HuH-7.5 (cell line): ENCODE measurements at places on chromosomes 16 and 17.

GRCh38 chr16:56981729-56982271, 7.6 kb upstream of the NLRC5 start:
- DNase-seq = no peak

DNA sequence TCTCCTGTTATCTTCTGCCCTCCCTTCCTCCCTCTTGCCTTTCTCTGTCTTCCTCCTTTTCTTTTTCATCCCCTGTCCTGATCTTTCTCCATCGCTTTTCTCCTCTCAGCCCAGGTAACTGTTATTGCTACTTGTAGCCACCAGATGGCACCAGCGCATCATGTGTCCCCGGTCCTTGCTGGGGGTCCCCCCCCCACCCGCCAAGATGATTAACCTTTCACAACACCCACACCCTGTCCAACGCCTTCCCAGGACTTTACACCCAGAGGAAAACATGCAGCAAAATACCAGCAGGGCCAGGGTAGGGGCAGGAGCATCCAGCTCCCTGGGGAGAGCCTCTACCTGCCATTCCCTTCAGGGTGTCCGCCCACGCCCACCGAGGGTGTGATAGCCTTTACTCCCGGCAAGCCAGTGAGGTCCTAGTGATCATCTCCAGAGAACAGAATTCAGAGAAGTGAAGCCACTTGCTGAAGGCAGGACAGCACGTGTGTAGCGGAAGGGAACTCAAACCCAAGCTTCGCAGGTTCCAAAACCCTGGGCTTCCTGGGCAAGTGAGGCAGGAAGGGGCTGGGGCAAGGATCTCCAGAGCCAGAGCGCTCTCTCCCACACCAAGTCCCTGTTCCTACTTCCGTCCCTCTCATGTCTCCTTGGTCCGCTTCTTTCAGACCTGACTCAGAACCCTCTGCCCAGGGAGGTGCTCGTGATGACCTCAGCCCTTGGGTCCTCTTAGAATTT, 13.4 kb upstream of the TAC4 start:
- peak; percentile 65 for DNase-seq

GRCh38 chr17:65942592-65942991, 249.3 kb downstream of the CEP112 start:
- no peak for DNase-seq

GRCh38 chr17:33811004-33811760, 443.9 kb upstream of the CCL2 start:
- DNase-seq = no peak

DNA sequence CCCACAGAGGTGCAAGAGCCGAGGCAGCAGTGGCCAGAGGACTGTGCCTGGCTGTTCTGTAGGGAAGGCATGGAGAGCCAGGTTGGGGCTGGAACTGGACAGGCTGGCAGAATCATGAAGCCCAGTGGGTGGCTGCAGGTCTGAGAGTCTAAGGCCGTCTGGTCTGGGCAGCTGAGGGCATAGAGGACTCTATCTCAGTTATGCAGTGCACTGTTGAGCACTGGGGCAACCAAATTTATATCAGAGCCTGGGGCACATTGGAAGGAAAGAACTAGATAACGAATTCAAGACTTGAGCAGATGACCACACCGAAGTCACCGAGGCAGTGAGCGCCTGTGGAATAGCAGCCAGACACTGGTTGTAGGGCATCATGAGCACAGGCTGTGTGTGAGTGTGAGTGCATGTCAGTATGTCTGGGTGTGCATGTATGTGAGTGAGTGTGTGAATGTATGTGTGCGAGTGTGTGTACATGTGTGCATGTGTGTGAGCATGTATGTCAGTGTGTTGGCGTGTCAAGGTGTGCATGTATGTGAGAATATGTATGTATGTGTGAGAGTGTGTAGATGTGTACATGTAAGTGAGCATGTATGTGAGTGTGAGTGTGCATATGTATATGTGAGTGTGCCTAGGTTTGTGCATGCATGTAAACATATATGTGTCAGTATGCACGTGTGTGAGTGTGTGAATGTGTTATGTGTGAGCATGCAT, 37.0 kb downstream of the RGS9 start:
- no peak for DNase-seq

- DNase-seq = no peak
Measured at GRCh38 chr17:27807567-27808470, 7.5 kb upstream of the NOS2 start.

DNA sequence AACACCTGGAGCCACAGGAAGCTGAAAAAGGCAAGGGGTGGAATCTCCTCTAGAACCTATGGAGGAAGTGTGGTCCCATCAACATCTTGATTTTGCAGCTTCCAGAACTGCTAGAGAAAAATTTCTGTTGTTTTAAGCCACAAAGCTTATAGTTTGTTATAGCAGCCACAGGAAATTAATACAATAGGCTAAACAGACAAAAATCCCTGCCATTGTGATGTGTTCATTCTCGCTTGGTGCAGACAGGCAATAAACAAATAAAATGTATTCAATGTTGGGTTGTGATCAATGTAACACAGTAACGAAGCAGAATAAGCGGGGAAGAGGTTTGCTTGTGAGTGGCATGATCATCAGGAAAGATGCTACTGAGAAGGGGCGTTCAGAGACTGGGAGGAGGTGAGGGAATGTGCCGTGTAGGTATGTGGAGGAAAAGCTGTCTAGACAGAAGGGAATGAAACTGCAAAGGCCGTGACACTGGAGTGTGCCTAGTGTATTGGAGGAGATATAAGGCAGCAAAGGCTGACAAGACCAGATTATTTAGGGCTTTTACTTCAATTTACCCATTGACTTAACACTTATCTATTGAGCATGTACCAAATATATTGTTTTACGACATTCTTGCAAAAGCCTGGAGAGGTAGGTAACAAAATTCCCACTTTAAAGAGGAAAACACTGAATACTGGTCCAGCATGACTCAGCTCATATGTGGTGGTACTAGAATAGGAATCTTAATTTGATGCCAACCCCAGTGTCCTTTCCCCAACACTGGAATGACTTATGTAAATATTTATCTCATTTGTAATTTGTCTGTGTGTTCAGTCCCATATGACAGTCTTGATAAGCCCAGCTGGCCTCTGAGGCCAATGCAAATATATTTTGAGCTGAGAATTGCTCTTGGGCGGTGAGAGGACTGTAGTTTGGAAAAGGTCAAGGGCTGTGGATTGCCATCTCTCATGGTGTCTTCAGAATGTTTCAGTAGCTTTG, 375.9 kb downstream of the CDH13 start:
- no peak for DNase-seq

GRCh38 chr16:88662222-88662842, 559 bp downstream of the MVD start:
- no peak for DNase-seq

DNA sequence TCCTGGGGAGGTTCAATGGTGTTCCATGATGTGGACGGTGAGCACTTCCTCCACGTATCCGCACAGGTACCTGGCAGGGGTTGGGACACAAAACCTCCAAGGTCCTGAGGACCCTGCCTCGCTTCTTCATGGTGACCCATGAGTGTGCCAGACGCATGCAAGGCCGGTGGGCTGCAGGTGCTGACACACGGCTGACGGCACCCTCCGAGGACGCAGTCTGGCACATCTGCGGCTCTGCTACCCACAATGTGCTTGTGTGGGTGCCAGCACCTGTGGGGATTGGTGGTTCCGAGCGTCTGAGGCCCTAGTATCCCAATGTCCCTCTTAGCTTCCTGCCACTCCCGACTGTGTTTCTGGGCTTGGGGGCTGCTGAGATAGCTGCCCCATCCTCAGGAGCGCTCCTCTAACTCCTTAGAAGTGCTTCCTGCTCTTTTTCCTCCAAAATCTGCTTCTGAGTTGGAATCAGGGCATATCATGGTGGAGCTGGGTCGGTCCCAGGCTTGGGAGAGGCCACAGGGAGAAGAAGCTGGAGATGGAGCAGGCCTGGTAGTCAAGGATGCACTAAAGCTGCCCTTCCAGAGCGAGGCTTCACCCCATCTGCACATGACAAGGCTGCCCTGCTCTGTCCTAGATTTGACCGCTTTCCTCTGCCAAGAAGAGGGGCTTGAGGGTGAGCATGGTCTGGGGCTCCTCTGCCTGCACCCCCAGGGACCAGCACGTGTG, 1.6 kb downstream of the CYGB start:
- DNase-seq = no peak

- no peak for DNase-seq
Measured at GRCh38 chr16:74030000-74030706, 266.5 kb upstream of the PSMD7 start.

DNA sequence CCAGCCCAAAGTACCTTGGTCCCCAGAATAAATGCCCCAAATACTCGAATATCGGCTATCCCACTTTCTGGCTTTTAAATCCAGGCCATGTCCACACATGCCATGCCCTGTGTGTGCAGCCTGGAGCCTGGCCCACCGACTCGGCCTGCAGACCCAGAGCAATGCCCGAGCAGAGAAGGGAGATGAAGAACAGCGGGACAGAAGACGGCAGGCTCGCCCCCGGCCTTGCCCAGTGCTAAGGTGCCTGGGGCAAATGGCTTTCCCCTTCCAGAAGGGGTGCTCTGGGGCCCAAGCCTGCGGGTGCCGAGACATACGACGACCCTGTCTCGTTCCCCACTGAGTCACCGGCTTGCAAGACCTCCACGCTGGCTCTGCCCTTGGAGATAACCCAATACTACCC, 8.0 kb downstream of the CLUH start:
- DNase-seq = no peak

DNA sequence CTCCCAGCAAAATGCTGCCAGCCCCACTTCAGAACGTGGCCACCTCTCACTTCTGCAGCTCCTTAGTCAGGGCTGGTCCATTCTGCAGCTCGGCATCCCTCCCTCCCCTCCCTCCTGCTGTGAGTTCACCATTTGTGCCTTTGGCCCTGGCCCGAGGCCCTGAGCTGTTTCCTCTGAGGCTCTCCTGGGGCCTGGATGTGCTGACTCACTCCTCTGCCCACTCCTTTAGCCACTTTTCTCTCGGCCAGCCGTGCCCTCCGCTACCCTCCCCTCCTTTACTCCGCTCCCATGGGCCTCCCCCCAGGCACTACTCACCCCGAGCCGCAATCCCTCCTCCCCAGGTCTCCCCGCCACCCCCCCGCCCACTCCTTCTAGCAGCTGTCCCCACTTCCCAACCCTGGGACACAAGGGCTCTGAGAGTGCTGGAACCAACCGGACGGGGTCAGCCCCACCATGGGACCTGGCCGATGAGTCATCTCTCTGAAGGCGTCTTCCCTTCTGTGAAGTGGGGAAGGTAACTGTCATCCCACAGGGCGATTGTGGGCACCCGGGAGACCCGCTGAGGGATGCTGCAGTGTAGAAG, 11.5 kb downstream of the KCNG4 start:
- peak; percentile 59 for DNase-seq

DNA sequence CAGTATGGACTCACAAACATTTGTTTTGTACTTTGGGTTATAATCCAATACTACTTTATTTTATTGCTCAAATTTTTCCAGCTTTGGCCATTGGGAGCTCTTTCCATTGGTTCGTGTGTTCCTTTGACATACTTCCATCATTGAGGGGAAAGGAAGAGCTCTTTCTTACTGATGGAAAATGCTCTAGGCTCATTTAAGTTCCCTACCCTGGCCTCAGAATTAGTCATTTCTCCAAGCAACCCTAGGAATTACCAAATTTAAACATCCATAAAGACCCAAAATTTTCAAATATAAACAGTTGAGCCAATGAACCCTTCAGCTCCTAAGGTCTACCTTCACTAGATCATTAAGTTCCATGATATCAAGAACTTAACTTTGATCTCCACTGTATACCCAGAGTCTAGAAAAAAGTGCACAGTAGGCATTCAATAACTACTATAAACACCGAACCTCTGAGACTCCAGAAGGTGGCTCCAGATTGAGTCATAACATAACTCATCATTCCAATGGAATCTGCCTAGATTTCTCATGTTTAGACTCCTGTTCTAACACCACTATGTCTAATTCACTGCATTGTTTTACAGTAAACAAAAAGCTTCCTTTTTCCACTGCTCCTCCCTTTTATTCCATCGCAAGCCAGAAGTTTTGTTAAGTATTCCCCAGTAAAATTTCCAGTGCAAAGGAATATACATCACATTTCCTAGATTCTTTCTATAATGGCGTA, 39.0 kb downstream of the SMURF2 start:
- no peak for DNase-seq

- no peak for DNase-seq
Measured at GRCh38 chr17:17672453-17673368, 8.5 kb upstream of the RAI1 start.

DNA sequence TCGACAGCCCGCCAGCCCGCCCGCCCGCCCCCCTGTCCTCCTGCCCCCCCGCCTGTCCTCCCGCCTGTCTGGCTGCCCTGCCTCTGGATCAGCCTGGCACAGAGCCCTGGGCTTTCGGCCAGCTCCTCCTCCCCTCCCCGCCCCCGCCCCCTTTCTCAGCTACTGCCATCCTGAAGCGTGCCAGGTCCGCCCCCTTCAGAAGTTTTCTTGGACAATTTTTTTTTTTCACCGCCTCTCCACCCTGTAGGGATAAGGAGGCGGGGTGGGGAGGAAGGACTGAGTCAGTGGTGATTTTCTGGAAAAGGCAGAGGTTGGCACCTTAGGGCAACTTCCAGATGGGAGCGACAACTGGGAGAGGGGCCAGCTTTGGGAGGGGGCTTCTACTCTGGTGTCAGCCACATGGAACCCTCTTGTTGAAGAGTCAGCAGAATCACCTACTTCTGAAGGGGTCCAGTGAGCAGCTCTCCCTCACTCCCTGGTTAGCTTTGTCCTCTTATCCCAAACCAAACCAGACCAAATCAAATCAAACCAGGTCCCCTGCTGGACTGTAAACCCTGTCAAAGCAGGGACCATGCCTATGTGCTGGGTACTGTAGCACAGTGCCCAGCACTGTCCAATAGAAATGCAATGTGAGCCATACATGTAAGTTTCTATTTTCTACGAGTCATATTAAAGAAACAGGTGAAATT, 19.7 kb downstream of the IGF2BP1 start:
- DNase-seq = no peak

DNA sequence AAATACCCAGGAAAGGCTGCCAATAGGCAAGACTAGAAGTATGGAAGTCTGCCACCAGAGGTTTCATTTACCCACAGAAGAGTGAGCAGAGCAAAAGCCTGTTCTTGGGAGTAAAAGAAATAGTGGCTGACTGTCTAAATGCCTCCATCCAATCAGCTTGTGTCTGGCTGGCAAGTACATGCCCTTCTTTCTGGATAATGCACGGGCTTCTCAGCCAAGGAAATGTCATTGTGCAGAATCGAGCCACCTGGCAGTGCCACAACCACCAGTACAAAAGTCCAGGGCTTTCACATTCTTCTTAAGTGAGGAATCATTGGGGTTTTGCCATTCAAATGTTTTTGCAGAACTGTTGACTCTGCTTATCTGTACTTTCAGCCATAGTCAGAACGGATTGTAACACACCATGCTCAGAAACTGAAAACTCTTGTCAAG, 10.1 kb upstream of the ERCC4 start:
- DNase-seq = no peak

- DNase-seq = no peak
Measured at GRCh38 chr17:78558989-78559388, 18.2 kb downstream of the DNAH17 start.

- DNase-seq = no peak
Measured at GRCh38 chr16:69366431-69366830, 14.8 kb upstream of the TMED6 start.

- DNase-seq = no peak
Measured at GRCh38 chr17:34584805-34585416, 5.5 kb downstream of the TMEM132E start.

GRCh38 chr17:82439194-82439828, 11.2 kb downstream of the CYBC1 start:
- DNase-seq = no peak

GRCh38 chr16:71360378-71360777, 1.9 kb downstream of the CALB2 start:
- DNase-seq = no peak

- no peak for DNase-seq
Measured at GRCh38 chr16:80997139-80997798, 9.4 kb downstream of the CMC2 start.
